ENCODE measurements at places on chromosomes 3 and 15.

GRCh38 chr15:61030451-61030850, 198.7 kb downstream of the RORA start:
- DNase-seq: no peak

DNA sequence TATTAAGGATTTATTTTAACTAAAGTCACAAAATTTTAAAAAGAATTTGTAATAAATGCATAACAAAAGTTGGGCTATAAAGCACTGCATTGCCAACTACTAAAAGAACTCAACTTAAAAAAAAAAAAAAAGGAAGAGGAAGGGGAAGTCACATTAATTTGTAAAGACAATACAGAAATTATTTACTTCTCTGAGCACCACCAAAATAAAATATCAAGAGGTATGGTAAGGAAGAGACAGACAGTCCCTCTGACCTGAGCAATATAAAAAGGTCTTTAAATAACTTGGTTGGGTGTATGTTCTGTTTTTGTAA, 83.5 kb downstream of the UACA start:
- no peak for DNase-seq

DNA sequence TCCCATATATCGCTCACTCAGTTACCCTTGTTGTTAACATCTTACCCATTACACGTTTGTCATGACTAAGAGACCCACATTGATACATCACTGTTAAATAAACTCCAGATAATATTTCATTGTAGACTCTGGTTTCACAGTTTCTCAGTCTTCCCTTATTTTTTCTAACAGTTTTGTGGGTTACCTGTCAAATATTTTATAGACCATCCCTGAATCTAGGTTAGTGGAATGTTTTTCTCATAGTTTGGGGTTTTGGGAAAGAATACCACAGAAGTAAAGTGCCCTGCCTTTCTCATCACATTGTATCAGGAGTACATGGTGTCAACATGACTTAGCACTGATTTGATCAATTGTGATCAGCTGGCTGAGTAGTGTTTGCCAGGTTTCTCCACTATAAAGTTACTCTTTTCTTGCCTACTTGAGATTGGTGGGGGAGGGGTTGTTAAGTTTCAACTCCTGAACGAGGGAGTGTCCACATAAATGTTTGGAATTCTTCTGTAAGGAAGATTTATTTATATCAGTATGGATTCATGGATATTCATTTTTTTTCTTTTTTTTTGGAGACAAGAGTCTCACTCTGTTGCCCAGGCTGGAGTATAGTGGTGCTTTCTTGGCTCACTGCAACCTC, 25.9 kb downstream of the RNF111 start:
- no peak for DNase-seq

GRCh38 chr15:77775837-77776236, 143.1 kb upstream of the LINGO1 start:
- DNase-seq: no peak

DNA sequence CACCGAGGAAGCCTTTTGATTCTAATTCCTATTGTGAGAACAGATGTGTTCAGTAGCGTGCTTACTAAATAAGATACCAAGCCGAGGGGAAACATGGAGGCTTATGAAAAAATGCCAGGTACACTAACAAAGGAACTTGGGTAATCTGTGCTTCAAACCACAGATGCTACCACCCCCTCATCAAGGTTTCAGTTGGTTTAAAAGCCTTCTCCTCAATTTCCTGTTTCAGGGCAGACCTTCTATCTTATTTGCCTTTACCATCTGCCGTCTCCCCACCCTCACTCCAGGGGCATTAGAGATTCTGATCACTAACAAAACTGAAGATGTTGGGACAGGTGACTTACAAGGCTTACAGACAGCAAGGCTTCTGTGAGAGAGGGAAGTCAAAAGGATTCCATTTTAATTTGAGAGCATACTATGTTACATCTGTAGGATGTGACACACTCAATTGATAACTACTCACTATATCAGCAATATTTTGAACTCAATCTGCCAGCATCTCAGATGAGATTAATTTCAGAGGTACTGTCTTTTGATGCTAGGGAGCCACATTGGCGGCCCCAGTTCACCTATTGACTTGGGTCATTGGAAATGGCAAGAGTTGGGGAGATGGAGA, 60.6 kb upstream of the PLCL2 start:
- DNase-seq: no peak
